ENCODE measurements at places on chromosomes 6 and 20.

DNA sequence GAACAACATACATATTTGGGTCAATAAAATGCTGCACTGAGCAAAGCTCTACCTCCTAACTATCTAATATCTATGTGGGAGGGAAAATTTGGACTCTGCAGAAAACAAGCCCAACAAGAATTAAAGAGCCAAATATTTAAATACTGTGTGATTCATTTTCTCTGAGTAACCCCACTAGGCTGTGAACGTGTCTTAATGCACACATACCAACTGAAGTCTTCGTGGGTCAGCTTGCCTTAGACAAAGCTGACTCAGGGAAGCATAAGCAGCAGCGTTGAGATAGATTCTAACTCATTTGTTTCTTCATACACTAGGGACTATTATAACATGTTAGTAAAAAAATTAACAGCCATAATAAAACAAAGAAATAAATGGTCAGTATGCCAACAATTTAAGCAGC is 114.3 kb downstream of the GJA1 start:
- no peak for DNase-seq

DNA sequence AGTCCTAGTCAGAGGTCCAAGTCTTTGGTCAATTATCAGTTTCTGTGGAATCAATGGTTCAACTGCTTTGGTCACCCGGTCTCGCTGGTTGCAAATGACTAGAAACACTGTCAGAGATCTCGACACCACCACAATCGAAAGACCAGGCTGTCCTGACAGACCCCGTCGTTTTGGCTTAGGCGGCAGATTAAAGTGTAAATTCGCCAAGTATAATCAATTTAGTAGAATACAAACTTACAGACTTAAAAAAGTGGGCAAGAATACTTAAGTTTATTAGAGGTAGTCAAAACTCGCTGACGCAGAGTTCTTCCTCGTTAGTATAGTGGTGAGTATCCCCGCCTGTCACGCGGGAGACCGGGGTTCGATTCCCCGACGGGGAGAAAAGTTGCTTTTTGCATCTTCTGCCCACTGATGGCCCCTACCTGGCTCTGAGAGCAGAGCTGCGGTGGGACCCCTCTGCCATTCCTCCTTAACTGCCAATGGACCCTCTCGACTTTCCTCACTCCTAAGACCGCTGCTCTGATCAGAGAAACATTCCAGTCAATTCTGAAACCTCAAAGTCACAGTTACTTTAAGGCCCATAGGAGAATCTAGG is 30.6 kb upstream of the ZNF184 start:
- DNase-seq: peak; percentile 93

DNA sequence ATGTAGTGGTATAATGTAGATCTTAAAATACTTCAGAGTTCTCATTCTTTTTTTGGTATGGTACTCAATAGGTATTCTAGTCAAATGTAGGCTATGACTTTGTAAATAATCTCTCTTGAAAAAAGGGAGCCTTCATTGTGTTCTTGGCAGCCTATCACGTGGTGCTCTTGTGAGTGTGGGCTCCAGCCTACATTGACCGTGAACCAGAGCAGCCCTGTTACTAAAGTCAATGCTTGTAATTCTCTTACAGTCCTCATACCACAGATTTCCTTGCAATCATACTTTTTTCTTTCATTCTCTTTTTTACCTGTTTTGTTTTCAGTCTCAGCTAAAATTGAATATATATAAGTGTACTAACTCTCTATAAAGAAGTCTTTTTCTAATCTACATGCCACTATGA is 31.1 kb downstream of the ARID1B start:
- peak; percentile 50 for DNase-seq

GRCh38 chr20:19968028-19968427 is 49.1 kb upstream of the NAA20 start:
- DNase-seq: no peak

DNA sequence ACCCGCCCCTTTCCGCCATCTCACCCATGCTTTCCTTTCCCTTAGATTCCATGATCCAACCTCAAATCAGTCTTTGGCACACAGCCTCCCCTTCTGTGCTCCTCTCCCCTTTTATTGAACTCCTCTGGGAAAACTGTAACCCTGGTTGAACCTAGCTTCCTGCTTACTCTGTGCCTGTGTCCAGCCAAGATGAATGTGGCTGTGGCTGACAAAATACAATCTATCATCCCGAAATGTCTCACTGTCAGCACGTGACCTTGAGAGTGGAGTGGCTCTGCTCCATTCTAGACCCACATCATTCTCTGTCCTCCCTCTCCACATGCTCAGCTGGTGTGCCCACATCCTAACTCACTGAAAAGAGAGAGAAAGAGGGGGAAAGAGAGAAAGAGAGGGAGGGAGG is 11.0 kb downstream of the NCR2 start:
- DNase-seq: no peak

DNA sequence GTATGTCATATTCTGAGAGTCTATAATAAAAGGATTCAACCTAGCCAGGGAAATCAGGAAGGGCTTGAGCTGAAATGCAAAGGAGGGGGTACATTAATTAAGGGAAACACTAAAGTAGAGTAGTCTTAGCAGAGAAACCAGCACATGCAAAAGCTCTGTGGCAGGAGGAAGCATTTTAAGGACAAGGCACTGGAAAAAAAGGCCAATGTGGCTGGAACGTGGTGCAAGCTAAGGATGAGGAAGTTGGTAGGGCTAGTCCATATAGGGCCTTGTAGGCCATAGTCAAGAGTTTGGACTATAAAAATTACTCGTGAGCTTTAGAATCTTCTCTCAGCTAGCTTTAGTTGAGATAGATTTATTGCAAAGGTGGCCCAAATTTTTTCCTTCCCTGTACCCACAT is 75.2 kb upstream of the TOP1 start:
- DNase-seq: no peak

DNA sequence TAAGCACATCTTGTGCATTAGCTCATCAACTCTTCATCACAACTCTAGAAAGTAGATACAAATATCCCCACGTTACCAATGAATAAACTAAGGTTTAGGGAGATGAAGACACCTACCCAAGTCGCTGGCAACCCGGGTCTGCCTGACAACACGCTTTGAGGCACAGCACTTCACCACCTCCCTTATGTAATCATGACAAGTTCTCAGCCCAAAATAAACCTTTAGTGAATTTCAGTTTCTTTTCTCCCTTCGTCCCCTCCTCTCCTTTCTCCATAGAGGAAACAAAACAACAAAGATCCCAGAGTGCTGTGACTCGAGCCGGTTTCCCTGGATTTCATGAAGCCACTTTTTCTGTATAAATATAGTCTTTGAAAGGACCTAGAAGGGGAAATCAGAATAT is 105.4 kb downstream of the MAFB start:
- no peak for DNase-seq

GRCh38 chr6:25635886-25636317 is 16.1 kb upstream of the SCGN start:
- peak; percentile 61 for DNase-seq

- DNase-seq: no peak
Observed at GRCh38 chr6:20805021-20805420, 270.8 kb downstream of the CDKAL1 start.

DNA sequence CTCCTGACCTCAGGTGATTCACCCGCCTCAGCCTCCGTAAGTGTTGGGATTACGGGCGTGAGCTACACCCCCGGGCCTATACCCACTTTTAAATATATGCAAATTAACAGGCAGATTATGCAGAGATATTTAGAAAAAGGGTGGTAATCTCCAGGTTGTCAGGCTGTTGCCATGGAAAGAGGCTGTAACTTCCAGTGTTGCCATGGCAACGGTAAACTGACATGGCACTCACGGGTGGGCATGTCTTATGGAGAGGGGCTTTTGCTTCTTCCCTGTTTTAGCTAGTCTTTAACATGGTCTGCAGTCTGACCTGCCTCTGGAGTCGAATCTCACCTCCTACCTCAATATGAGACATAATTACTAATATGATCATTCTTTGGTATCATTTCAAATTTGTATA is 44.9 kb downstream of the ZNF334 start:
- DNase-seq: no peak

- DNase-seq: no peak
Observed at GRCh38 chr6:157304899-157305663, 18.2 kb downstream of the TMEM242 start.

DNA sequence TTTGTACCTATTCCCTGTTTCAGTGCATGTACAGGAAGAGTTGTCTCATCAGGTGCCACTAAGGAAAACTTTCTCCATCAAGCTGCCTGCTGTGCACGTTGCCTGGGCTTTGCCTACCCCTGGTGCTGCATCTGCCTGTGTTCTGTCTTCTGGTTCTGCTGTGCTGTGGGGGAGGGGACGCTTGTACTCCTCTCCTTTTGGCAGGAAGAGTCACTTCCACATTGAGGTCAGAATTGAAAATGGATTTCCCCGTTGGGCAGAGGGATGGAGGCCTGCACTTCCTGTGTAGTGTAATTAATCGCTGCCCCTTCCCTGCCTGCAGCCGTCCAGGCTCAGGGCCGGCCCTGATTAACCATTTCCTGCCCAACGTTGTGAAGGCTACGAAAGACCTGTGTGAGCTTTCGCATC is 153.3 kb downstream of the SCML4 start:
- DNase-seq: peak; percentile 70

GRCh38 chr6:39997101-39997635 is 62.9 kb upstream of the MOCS1 start:
- DNase-seq: no peak

DNA sequence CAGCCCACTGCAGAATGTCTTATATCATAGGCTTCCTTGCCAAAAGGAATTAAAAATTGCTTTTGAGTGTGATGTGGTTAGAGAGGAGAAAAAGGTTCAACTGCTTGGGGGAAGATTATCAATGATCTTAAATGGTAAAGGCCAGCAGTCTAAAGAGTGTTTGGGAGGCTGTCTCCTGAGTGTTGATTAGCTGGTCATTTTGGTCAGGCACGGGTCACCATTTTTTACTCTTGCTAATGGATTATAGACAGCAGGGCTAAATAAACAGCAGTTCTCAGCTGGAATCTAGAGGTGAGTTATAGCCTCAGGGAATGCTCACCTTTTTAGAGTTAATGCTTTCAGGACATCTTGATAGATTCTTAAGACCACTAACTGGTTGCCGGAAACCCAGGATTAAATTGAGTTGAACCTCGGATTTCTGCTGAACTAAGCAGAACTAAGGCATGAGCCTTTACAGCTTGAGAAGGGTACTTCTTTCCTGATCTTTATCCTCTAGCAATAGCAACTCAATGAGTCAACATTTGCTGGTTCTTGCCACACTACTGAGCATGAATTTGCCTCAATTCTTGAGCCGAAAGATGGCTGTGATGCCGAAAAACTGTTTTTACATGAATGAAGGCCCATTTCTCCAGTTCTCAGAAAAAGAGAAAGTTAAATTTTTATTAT is 120.4 kb downstream of the LRRC1 start:
- no peak for DNase-seq

DNA sequence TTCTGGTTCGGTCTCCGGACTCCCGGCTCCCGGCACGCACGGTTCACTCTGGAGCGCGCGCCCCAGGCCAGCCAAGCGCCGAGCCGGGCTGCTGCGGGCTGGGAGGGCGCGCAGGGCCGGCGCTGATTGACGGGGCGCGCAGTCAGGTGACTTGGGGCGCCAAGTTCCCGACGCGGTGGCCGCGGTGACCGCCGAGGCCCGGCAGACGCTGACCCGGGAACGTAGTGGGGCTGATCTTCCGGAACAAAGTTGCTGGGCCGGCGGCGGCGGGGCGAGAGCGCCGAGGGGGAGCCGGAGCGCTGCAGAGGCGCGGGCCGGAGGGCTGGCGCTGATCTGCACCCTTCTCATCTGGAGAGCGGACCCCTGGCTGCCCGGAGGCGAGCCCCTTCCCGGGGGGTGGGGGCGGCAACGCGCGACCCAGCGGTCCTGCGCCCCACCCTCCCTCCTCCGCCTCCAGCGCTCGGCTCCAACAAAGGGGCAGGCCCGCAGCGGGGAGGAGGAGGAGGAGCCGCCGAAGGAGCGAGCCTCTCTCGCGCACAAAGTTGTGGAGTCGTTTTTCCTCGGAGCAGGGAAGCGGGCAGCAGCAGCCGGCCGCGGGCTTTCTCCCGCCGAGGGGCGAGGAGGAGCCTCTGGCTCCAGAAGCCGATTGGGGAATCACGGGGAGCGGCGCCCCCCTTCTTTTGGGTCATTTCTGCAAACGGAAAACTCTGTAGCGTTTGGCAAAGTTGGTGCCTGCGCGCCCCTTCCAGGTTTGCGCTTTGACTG is at the start of gene UTRN:
Gene UTRN (plus strand): TSS at position 553 of the 765 bp plus-strand sequence. CDS start 6,494 bp downstream, outside the sequence.
- peak; percentile 95 for DNase-seq

DNA sequence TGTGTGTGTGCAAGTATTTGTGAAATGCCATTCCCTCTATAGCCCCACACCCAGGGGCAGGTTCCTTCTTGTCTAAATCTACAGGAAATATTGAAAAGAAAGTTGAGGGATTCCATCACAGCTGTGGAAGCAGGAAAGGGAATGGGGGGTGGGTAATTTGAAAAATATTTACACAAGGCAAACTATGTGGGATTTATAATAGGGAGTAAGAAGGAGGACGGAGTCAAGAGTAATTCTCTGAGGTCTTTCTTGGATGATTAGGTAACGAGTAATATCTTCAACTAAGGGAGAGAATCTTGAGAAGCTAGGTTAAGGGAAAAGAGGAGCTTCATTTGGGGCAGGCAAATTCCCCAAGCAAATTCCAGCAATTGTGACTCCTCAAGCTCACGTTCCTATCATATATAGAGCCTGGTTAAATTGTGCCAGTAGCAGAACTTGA is 113.5 kb upstream of the SGK1 start:
- no peak for DNase-seq

DNA sequence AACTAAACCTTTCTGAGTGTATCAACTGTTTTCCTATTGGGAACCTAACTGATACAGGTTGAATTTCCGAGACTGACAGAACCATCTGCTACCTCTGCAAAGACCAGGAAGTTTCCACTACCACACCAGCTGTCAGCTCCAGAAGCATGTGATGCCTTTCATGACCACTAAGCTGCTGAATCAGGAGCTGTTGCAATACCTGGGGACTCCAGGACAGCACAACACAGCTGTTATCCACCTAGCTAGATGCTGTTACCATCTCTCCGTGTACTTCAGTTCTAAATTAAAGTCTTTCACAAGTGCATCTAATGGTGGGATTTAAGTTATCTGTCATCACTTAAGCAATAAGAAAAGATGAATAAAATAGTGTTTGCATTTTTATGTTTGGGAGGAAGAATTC is 158.2 kb upstream of the IMPG1 start:
- peak; percentile 72 for DNase-seq

DNA sequence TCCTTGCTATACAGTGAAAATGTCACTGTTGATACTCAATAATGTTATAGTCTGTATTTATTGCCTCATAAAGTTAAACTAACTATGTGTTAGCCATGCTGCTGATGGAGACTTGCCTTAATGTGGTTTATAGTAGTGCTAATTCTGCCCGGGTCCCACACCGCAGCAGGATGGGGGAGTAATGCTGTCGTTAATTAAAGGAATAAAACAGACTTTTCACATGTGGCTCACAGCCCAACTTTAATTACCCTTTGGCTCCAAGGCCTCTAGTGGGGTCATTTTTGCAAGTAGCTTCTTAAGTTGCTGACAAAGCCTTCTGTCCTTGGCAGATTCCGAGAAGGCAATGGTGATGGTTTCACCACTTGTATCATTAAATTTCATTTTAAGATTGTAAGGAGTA is 634.3 kb downstream of the TBC1D32 start:
- DNase-seq: no peak
